ENCODE measurements at places on chromosomes 6 and 20. TPM values are rescaled to one million over a fixed set of nuclear protein-coding genes. Genes with fewer than 3 reads are reported as not detected.

Gene FARS2
- 15.0 TPM for total RNA-seq

Gene MTCH1
- total RNA-seq, result 155 TPM

Gene THBD
- total RNA-seq, result 37.0 TPM

Gene TTK
- 0.08 TPM for total RNA-seq

Gene GCM1
- not detected for total RNA-seq

- H3K4me3 ChIP-seq, result no peak overlapping the region
- H3K27ac ChIP-seq, result no peak overlapping the region
- H3K36me3 ChIP-seq, result no peaks in the 10 kb centered on the region
- no peaks in the 10 kb centered on the region for H3K27me3 ChIP-seq
- no peak for DNase-seq
Measured at GRCh38 chr6:15327271-15327670, 81.4 kb downstream of the JARID2 start.

- H3K27me3 ChIP-seq, result no peaks in the 10 kb centered on the region
- H3K27ac ChIP-seq, result no peak overlapping the region
- H3K36me3 ChIP-seq, result no peaks in the 10 kb centered on the region
- H3K4me1 ChIP-seq, result no peaks in the 10 kb centered on the region
Measured at GRCh38 chr6:123655521-123656306, 19.0 kb upstream of the TRDN start.

DNA sequence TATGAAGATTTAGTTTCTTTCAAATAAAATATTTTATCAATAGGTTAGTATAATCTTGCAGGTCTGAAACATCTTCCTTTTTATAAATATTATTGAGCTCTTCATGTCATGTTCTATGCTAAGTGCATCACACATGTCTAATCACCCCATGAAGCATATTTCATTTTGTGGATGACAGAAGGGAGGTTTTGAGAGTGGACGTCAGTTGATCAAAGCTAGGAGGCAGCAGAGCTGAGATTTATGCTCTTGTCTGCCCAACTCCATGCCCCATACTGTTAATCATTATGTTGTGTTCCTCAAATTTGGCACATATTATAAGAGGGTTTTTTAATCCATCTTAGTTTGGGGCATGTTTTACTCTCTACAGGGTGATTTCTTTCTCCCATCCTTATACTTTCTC lies 22.7 kb downstream of the DSE start:
- H3K27ac ChIP-seq, result no peak overlapping the region
- H3K4me3 ChIP-seq, result no peak overlapping the region
- no peak for DNase-seq
- no peaks in the 10 kb centered on the region for H3K27me3 ChIP-seq
- no peaks in the 10 kb centered on the region for H3K36me3 ChIP-seq

DNA sequence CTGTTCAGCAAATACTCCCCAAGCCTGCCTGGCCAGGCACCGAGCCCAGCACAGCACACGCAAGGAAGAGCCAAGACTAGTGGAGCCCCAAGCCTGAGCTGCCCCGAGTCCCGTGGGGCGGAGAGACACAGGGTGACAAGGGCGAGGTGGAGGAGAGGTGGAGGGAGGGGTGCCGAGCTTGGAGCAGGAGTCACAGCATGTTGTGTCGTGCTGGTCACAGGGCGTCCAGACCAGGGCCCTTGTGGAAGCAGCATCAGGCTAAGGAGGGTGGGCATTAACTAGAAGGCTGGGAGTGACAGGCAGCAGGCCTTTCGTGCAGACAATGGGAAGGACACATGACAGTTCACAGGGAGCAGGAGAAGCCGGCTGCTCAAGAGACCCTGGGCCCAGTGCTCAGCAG lies 391.6 kb downstream of the TAF4 start:
- DNase-seq, result no peak
- H3K36me3 ChIP-seq, result no peaks in the 10 kb centered on the region
- H3K4me3 ChIP-seq, result no peak overlapping the region
- no peaks in the 10 kb centered on the region for H3K27me3 ChIP-seq
- no peaks in the 10 kb centered on the region for H3K4me1 ChIP-seq
- no peak overlapping the region for H3K27ac ChIP-seq

DNA sequence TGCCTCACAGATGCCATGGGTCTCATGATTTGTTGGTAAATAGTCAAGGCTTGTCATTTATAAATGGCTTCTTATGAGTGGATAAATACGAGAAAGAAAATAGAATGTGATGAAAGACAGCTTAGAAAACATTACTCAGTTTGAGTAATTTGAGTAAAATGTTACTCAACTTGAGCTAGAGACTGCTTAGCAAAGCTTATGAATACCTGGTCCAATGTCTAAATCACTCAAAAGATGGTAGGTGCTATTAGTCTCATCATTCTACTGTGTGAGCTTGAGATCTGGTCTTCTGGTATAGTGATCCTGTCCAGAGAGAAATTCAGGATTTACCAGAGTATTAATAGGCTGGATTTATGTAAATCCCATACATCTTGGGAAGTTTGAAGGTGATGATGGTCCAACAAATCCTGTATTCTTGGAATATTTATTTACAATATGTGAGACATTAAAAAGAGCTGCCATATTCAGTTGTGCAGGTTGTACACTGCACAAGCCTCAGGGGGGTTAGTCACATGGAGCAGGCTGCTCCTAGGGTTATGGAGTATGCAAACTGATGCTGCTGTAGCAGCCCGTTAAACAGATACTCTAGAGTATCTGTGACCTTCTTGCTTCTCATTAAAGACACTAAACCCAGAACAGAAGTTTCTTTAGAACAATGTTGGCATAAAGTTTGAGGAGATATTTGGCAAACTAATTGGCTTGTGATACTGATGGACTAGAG lies 112.9 kb downstream of the RCAN2 start:
- no peak overlapping the region for H3K4me3 ChIP-seq
- H3K27me3 ChIP-seq, result no peaks in the 10 kb centered on the region
- H3K27ac ChIP-seq, result no peak overlapping the region

DNA sequence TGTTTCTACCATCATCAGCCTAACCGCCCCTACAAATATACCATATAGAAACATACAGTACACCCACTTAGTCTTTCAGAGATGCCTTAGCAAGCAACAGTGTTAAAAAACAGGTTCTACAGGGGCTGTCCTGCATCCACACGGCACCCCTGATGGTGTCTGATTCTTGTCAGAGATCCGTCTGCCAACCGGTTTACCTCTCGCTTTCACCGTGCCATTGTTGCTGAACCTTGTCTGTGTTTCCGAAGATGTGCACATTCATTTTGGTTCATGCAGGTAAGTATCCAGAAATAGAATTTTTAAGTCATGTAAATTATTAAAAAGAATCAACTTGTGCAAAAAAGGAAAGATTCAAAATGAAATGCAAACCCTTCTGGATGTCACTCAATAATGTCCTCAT lies 52.9 kb downstream of the EPHA7 start:
- H3K36me3 ChIP-seq, result no peaks in the 10 kb centered on the region
- no peak overlapping the region for H3K4me3 ChIP-seq
- no peak overlapping the region for H3K27ac ChIP-seq
- H3K27me3 ChIP-seq, result no peaks in the 10 kb centered on the region
- DNase-seq, result no peak

DNA sequence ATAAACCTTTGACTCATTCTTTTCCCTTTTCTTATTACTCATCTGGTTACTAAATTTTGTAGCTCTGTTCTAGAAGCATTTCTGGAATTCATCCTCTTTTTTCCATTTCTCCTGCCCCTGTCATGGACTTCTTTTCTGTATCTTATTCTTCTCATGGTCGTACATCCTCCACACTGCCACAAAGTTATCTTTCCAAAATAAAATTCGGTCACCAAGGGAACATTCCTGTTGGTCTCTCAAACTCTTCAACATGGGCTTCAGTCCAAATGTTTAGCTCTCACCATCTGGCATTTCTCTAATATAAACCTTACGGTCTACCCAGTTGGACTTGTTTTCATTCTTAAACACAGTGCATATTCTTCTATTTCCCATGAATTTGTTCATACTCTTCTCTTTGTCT lies 428.8 kb upstream of the ID4 start:
- no peak overlapping the region for H3K27ac ChIP-seq
- H3K4me3 ChIP-seq, result no peak overlapping the region
- H3K4me1 ChIP-seq, result no peaks in the 10 kb centered on the region
- no peak for DNase-seq
- H3K36me3 ChIP-seq, result no peaks in the 10 kb centered on the region
- H3K27me3 ChIP-seq, result no peaks in the 10 kb centered on the region

DNA sequence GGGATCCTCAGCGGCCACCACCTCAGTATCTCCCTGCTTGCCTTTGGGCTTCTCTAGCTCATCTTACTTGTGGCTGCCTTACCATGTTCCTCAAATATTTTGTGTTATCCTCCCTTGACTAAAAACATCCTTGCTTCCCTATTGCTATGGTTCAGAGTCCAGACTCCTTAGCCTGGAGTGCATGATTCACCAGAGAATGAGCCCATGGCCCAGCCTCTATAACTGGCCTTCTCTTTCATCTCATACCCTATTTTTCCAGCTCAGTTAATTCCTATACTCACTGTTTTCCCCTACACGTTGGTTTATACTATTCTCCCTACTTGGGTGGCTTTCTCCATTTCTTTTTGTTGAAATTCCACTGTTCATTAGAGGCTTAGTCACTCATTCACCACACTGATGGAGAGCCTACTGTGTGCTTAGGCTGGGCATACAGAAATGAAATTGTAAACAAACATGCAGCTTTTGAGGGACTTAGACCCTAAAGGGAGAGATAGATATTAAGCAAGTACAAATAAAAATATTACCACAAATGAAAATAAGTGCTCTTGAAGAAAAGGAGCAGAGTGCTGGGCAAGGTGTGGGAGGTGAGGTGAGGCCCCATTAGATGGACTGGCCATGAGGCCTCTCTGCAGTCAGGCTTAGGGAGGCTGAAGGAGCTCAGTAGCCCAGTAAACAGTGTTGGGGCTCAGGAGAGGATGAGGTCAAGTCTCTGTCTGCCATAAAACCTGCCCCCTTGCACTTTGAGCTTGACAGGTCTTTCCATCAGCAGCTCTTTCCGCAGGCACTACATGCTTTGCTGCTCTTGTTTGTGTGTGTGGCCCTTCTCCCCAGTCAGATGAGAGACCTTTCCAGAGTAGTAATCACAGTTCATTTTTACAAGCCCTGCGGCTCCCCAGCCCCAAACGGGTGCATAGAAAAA lies 109.3 kb downstream of the TCP11 start:
- H3K4me1 ChIP-seq, result no peaks in the 10 kb centered on the region
- no peaks in the 10 kb centered on the region for H3K36me3 ChIP-seq
- no peaks in the 10 kb centered on the region for H3K27me3 ChIP-seq
- H3K27ac ChIP-seq, result no peak overlapping the region
- no peak for DNase-seq

- no peaks in the 10 kb centered on the region for H3K36me3 ChIP-seq
- no peaks in the 10 kb centered on the region for H3K4me1 ChIP-seq
- H3K27ac ChIP-seq, result no peak overlapping the region
- no peaks in the 10 kb centered on the region for H3K27me3 ChIP-seq
- no peak overlapping the region for H3K4me3 ChIP-seq
Measured at GRCh38 chr6:140182821-140183220, 808.4 kb upstream of the CITED2 start.

DNA sequence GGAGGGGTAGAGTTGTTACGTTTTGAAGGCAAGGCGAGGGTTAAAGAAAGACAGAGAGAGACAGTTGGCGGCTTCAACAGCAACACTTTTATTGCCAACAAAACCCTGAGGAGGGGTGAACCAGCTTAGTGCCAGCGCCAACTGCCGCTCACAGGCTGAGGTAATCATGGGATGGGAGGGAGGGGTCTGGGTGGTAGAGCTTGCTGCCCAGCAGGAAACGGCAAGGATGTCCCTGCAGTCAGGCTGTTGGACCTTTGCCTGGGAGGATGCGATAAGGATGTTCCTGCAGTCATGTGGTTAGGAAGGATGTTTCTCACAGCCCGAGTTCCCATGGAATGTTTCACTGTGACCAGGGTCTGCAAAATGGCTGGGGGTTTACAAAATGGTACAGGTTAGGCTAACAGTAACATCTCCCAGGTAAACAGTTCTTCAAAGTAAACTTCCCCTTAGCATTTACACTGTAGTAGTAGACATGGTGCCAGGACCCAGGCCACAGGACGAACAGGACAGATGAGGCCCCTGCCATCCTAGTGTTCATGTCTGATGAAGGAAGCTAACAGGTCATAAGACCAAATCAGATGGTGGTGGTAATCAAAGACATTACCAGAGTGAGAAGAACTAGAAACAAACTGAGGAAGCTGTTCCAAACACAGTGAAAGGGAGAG lies 647.3 kb upstream of the DEFB115 start:
- H3K36me3 ChIP-seq, result no peaks in the 10 kb centered on the region
- H3K27ac ChIP-seq, result no peak overlapping the region
- H3K4me3 ChIP-seq, result no peak overlapping the region

GRCh38 chr6:88296694-88297093 lies 130.5 kb upstream of the CNR1 start:
- no peaks in the 10 kb centered on the region for H3K4me1 ChIP-seq
- DNase-seq, result no peak
- H3K27ac ChIP-seq, result no peak overlapping the region

DNA sequence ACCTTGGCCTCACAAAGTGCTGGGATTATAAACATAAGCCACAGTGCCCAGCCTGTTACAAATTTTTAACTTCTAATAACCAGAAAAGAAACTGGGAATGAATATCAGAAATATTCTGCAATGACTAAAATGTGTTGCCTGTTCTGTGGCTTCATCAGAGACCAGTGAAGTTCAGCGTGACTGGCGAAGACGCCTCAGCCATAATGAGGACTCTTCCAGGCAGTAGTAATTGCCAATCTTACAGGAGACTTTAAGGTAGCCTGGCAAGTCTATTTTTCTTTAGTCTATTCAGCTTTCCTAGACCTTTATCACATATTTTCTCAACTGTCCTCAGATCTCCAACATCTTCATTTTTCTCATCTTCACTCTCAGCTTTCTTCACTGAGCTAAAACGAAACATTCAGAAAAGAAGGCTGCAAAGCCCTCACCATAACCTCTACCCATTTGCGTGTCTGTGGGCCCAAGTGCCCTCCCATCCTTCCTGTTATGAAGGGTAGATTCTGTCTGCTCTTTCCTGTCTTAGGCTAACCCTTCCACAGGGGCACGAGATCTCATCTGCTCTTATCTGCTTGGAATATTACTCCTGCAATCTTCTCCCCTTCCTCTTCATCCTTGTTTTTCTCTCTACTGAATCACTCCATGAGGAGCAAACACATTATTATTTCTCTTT lies 42.0 kb upstream of the OLIG3 start:
- DNase-seq, result no peak
- no peaks in the 10 kb centered on the region for H3K4me1 ChIP-seq
- H3K27me3 ChIP-seq, result no peaks in the 10 kb centered on the region
- no peak overlapping the region for H3K27ac ChIP-seq
- H3K36me3 ChIP-seq, result no peaks in the 10 kb centered on the region

DNA sequence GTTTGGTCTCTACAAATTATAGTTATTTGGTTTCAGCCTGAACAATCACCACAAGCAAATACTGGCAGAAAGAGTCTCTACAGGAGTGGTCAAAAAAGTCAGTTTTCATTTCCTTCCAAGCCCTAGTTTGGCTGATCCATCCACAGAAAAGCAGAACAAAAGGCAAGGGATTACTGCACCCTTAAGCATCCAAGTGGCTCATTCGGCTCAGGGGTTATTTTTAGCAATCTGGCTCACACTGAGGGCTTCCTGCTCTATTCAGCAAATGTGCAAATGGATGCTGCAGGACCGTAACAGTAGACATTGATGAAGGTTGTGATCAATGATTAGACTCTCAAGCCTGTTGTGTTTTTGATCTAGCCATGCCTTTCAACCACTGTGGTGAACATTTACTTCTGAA lies 62.2 kb upstream of the FABP7 start:
- H3K27me3 ChIP-seq, result no peaks in the 10 kb centered on the region
- H3K4me3 ChIP-seq, result no peak overlapping the region
- no peaks in the 10 kb centered on the region for H3K36me3 ChIP-seq
- no peaks in the 10 kb centered on the region for H3K4me1 ChIP-seq

GRCh38 chr6:379410-380181 lies 12.0 kb upstream of the IRF4 start:
- H3K36me3 ChIP-seq, result no peaks in the 10 kb centered on the region
- no peak overlapping the region for H3K4me3 ChIP-seq
- H3K27ac ChIP-seq, result no peak overlapping the region
- no peak for DNase-seq
- no peaks in the 10 kb centered on the region for H3K4me1 ChIP-seq
- H3K27me3 ChIP-seq, result no peaks in the 10 kb centered on the region
